ENCODE measurements at places on chromosomes 11 and 22. TPM values are rescaled to one million over a fixed set of nuclear protein-coding genes. Genes with fewer than 3 reads are reported as not detected.

EFEMP2 gene
- polyA plus RNA-seq = 0.29 TPM

C11orf65 gene
- 0.86 TPM for polyA plus RNA-seq

CARD16 gene
- 173 TPM for polyA plus RNA-seq

AIFM3 gene
- 2.3 TPM for polyA plus RNA-seq

Data from IgD-negative memory B cell (primary cell).